Effector CD4-positive, alpha-beta T cell (primary cell): ENCODE measurements at places on chromosomes 13 and 19.

DNA sequence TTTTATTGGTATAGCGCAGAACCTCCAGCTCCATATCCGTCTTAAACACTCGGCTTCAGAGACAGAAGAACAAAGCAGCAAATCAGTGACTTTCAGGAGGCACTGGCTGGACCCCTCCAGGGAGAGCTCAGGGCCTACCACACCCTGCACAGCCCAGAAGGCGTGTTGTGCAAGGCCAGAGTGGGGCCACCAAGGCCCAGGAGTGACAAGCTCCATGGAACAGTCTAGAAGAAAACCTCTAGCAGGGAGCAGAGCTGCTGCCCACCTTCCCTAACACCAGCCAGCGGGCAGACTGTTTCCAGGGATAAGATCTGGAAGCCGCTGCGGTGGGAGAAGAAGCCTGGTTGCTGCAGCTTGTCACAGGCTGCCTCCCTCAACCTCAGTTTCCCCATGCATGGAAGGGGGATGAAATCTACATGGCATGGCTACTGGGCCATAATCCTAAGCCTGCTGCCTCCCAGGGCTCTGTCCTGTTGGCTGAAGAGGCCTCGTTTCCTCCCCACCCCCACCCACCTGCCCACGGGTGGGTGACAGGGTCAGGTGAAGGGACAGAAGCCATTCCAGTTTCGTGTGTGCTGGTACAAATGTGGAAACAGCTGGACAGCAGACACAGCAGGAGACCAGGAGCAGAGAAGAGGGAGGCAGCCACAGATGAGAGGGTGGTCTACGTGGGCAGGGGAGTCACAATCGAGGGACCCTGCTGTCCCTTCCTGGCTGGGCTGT lies 57.4 kb downstream of the PEPD start:
- DNase-seq, result no peak

DNA sequence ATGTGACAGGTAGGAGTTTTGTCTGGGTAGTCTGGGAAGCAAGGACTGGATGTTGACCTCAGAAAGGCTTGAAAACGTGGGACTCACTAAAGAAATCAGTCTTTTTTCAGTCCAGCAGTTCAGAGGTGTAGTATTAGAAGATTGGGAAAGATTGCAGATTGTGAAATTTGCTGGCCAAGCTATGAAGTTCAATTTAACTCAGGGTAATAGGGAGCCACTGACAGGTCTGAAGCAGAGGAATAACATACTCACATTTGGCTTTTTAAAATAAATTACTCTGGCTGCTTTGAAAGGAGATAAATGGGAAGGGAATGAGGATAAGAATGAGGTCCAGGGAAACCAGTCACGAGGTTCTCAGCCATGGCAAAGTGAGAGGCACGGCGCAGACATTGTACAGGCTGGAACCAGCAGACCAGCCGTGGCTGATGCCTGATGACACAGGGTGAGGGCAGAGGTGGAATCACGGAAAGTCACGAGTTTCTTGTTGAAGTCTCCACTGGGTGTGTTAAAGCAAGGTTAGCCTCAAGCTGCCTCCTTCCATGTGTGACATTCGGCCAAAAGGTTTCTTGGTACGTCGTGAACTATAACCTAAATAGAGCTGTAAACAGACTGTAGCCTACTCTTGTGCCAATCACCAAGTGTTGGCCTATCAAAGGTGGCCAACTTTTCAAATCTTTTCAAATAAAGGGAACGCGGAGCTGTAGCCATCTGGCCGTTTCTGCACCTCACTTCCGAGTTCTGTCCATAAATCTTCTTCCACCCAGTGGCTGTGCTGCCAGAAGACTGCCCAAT lies 377.6 kb downstream of the IRS2 start:
- no peak for DNase-seq

DNA sequence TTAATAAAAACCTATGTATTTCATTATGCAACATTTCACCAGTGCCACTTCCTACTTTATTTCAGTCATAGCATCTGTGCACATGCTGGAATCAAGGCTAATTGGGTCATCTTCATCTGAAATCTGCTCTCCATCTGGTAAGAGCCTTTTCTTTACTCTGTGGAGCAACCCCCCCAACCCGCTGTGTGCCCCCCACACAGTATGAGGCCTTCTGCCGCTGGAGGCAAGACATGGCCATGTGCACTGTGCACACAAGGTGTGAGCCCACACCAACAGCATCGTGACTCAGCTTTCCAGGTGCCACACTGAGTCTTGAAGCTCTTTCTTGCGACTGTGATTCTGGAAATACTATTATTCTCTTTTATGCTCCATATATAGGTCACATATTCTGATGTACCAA lies 471.0 kb downstream of the TBC1D4 start:
- no peak for DNase-seq

- no peak for DNase-seq
These were observed 129.9 kb downstream of the GPC6 start for GRCh38 chr13:93356469-93356868.

DNA sequence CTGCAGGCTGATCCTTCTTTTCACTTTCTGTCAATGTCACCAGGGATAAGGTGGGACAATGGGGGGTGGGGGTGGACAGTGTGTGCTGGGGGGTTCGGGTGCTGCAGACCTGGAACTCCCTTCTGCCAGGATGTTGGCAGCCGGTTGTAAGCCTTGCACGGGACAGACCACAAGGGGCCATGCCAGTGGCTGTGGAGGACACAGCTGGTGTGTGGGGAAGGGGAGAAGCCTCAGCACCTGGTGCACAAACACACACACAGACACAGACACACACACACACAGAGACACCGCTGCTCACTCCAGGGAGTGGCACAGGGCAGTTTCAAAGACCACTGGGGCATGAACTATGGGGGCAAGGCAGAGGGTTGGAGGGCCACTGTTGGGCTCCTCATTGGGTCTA lies 3.6 kb downstream of the F2RL3 start:
- DNase-seq, result no peak

- no peak for DNase-seq
These were observed 596.5 kb upstream of the KLF12 start for GRCh38 chr13:74730556-74731331.

DNA sequence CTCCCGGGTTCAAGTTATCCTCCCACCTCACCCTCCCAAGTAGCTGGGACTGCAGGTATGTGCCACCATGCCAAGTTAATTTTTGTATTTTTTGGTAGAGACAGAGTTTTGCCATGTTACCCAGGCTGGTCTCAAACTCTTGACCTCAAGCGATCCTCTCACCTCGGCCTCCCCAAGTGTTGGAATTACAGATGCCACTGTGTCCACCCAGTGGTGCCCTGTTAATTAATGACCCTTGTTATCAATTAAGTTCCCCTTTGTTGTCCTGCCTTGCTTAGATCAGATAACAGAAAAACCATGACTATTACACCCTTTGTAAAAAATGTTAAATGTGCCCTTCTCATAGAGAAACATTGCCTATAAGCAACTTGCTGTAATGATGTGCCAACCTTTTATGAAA lies 34.4 kb upstream of the IGFL1 start:
- DNase-seq, result no peak

GRCh38 chr13:26051231-26051656 lies 572 bp downstream of the SHISA2 start:
- no peak for DNase-seq

GRCh38 chr13:76813000-76813691 lies 73.1 kb downstream of the KCTD12 start:
- no peak for DNase-seq

DNA sequence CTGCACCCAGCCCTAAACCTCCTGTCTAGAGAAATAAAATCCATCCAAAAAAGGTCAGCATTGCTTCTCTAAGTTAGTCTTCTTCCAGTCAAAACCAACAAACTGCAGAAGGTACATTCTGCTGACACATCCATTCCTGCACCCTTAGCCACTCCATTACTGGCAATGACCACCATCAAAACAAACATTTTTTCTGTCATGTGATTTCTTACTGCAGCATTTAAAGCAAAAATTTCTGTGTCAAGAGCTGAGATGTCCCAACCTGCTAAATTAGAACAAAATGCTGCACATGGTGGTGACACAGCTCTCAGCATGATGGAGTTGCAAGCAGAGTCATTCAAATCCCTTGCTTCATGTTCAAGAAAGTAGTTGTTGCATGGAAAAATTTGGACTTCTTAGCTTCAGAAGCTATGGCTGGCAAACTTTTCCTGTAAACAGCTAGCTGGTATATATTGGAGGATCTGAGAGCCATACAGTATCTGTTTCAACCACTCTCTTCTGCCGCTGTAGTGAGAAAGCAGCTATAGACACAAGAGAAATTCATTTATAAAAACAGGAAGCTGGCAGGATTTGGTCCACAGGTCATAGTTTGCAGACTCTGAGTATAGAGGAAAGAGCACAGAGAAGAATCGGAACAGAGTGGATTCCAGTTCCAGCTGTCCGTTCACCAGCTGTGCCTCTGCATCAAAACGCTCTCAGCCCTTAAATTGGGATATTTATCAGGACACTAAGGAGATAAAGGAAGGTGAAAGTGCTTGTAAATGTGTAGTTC lies 17.4 kb downstream of the RUBCNL start:
- DNase-seq, result no peak

- no peak for DNase-seq
These were observed 69.1 kb downstream of the FLT1 start for GRCh38 chr13:28425793-28426192.

GRCh38 chr13:76848596-76848995 lies 37.6 kb downstream of the KCTD12 start:
- DNase-seq, result no peak

GRCh38 chr19:28857967-28858366 lies 355.0 kb downstream of the UQCRFS1 start:
- DNase-seq, result no peak

GRCh38 chr19:13153569-13154240 lies 3.5 kb downstream of the IER2 start:
- peak; percentile 12 for DNase-seq

DNA sequence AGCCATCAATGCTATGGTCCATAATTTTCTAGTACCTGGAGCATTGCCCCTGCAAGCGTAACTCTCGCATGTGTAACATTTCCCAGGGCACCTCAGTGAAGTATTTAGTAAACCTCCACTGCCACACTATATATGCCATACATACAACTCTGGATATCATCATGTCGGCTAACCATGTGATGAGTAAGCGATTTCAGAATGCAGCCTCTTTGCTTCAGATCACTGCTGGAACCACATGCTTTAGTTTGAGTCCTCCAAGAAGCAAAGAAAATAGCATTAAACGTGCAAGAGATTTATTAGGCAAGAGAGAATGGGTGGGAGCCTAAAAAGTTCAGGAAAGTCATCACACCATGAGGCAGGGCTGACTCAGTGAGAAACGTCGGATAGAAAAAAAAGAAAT lies 635.6 kb upstream of the SLITRK5 start:
- DNase-seq, result no peak

GRCh38 chr19:56837492-56838023 lies 3.0 kb downstream of the PEG3 start:
- no peak for DNase-seq

GRCh38 chr19:55099557-55100506 lies 17.6 kb downstream of the PPP1R12C start:
- DNase-seq, result no peak

GRCh38 chr19:32172566-32173160 lies 172.7 kb upstream of the ZNF507 start:
- no peak for DNase-seq

DNA sequence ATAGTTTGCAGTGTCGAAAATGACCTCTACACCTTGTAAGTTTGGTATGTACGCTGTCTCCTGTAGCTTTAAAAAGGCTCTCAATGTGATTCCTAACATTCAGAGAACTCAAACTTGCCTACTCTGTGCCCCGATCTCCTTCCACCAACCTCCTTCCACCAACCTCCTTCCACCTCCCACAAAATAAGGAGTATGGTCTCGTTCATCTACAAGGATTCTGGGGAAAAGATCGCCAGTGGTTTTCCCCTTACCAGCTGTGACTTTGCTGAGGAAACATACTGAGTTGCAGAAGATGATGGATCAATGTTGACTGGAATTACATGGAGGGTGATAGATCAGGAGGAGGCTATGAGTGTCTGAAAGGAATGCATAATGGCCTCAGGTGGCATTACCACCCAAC lies 16.0 kb downstream of the MYO16 start:
- no peak for DNase-seq

GRCh38 chr13:112513761-112514160 lies 74.2 kb downstream of the TUBGCP3 start:
- DNase-seq, result no peak

DNA sequence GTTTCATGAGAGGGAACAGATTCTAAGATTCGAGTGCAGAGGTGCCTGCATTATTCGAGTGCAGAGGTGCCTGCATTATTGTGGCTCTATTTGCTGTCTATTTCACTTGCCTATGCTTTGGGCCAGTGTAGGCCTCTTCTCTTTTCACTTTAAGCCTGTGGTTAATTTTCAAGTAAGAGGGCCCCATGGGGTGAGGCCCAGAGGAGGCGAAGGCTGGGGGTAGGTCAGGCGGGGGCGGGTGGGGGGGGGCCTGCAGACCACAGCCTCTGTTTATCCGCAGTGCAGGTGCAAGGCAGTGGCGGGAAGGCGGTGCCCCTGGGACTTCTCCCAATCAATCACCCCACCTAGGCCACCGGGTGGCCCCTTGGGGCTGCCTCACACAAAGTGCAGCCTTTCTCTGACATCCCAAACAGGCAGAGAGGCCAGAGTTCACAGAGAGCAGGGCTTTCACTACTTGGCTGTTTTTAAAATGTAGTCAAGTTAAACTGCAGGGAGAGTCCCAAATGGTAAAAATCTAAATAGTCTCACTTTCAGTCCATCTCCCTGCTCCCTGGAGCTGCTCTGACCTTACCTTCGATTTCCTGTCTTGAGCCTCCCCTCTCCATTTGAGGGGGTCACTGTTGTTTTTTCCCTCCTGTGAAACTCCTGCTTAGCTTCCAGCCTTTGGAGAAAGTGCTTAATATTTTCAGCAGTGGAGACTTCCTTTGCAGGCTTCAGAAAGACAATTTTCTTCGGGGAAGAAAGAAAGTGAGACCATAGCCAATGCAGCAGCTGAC lies 249.0 kb downstream of the DLEU7 start:
- no peak for DNase-seq

GRCh38 chr13:75764251-75764925 lies 128.3 kb downstream of the LMO7 start:
- no peak for DNase-seq

DNA sequence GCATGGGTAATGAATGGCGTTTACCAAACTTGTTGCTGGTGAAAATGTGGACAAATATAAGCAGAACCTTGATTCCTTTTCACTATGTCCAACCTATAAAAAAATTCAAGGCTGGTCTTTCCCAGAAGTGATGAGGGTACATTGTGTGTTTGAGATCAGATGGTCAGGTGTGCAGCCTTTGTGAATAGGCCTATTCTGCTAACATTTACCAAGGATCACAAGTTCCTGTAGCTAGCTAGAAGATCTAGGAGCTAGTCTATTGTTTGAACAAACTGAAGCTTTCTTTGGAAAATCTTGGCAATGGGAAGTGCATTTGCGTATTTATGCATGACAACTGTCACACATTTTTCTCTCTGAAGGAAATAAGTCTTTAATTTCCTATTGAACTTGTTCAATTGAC lies 489.6 kb downstream of the KLF5 start:
- no peak for DNase-seq
